ENCODE measurements at places on chromosomes 13 and 19.

GRCh38 chr13:30780338-30780981 lies 45.1 kb downstream of the ALOX5AP start:
- no peak for DNase-seq

GRCh38 chr13:20801707-20802106 lies 27.9 kb upstream of the EEF1AKMT1 start:
- DNase-seq, result no peak

GRCh38 chr19:15976836-15977689 lies 28.3 kb downstream of the OR10H4 start:
- no peak for DNase-seq

- DNase-seq, result no peak
These were observed 2.8 kb upstream of the F10 start for GRCh38 chr13:113119822-113120189.

- DNase-seq, result no peak
These were observed 62.4 kb downstream of the SERP2 start for GRCh38 chr13:44435919-44436510.

DNA sequence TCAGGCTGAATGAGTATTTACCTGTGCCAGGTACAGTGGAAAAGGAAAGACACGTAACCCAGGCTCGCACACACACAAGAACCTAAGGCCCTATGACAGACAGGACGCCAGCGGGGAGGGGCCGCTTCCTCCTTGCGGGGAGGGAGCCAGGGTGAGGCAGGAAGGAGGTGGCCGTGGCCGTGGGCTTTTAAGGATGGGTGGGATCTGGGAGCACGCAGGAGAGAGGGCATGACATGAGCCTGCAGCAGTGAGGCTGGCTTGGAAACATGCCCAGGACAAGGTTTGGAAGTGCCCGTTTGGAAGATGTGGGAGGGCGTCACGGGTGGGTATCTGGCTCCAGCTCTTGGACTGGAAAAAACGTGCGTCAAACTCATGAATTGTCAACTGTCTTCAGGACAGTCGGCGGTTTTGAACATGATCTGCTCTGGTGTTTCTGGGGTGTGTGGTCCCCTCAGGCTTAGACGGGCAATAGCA lies 20.1 kb downstream of the SH3GL1 start:
- peak; percentile 52 for DNase-seq

GRCh38 chr19:16536130-16536529 lies 6.1 kb downstream of the CHERP start:
- DNase-seq, result no peak

GRCh38 chr13:91576590-91576989 lies 178.2 kb downstream of the GPC5 start:
- DNase-seq, result no peak

- DNase-seq, result peak; percentile 13
These were observed 19.6 kb downstream of the TMEM150B start for GRCh38 chr19:55305491-55305890.

DNA sequence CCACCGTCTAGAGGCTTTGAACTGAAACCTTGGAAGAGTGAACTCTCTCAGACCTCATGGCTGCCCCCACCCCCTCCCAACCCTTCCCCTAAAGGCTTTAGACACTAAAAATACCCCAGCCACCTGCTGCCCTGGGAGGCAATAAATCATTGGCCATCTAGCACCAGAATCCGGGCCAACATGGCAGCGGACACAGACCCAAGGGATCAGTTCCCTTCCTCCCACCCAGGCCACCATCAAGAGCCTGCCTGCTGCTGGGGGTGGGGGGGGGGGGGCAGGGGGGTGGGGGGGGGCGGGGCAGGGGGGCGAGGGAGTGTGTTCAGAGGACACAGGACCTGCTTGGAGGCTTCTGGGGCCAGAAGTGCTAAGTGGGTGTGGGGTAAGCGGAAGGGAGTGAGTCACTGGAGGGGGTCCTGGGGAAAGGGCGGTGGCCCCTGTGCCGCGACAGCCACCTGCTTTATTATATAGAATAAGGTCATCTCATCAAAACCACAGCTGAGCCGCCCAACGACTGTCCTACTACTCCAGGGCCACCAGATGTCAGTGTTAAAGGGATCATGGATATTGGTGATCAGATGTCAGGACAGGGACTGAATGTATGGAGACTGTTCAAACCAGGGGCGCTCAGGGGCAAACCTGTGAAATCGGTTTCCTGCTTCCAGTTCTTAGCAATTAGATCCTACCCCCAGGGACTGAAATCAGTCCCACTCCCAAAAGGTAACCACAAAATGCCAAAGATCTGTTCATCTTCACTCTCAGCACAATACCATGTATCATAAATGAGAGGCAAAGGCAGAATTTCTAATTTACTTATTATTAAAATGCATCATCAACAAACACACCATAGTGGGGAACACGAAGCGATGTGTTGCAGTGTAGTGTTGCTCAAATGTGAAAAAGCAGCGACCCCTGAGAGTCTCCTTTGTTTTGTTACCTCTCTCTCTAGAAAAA lies 24.3 kb downstream of the ARL11 start:
- no peak for DNase-seq

- no peak for DNase-seq
These were observed 846 bp downstream of the TGFBR3L start for GRCh38 chr19:7915250-7916102.

DNA sequence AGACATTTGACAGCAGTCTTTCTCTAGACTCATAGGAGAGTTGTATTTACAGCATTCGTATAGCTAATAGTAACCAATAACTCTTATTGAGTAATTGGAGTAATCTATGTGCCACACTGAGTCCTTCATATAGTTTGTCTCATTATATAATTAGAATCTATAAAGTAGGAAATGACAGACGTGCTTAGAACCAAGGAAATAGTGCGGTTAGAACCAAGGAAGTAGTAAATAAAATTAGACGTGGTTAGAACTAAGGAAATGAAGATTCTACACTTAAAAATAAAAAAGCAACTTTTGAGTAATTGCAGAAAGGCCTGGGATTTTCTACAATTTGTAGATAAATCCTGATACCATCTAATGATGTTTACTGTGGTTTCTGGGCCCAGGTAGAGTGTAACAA lies 107.8 kb upstream of the TNFSF11 start:
- DNase-seq, result no peak

- no peak for DNase-seq
These were observed 537.3 kb downstream of the SUCLA2 start for GRCh38 chr13:47463726-47464125.

DNA sequence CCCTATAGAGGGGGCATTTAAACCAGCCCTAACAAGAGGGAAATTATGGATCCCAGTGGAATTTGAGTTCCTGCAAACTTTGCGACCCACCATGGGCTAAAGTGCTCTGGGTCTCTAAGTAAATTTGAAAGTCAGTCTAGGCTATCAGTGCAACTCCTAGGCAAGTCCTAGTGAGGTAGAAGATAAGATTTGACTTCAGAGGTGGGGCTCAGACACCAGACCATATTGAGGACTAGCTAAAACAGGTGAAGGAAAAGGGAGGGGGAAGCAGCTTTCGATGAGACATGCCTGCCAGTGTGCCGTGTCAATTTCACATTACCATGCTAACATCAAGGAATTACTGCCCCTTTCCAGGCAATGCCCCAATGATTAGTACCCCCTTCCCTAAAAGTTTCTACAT lies 38.4 kb downstream of the CD320 start:
- DNase-seq, result no peak

GRCh38 chr19:56837492-56838023 lies 3.0 kb downstream of the PEG3 start:
- no peak for DNase-seq

- no peak for DNase-seq
These were observed 909.8 kb downstream of the EFNB2 start for GRCh38 chr13:105625691-105626090.

DNA sequence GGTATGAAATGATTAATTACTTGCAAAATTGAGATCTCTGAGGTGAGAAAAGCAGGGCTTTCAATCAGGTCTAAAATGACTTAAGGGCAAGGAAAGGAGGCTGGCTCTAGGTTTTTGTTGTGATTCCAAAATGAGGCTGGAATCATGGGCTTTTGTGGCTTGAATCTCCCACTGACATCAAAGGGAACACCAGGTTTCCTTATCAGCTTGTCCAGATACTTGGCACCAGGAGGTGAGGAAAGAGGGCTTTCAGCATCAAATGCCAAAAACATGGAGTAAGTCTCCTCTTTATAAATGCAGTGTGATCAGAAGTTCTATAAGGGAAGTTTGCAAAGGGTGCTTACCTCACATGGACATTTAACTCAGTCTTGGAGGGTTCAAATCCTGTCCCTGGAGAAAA lies 402.3 kb downstream of the NDFIP2 start:
- no peak for DNase-seq

DNA sequence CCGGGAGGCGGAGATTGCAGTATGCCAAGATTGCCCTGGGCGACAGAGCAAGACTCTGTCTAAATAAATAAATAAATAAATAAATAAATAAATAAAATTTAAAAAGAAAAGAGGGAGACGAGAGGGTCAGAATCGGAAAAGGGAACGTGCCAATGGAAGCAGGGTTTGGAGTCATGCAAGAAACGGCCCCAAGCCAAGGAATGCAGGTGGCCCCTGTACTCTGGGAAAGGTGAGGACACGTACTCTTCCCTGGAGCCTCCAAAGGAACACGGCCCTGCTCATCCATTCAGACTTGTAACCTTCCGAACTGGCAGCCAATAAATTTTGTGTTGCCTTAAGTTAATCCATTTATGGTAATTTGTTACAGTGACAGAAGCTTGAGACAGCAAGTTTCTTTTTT lies 19.9 kb upstream of the PNMA8C start:
- DNase-seq, result no peak

DNA sequence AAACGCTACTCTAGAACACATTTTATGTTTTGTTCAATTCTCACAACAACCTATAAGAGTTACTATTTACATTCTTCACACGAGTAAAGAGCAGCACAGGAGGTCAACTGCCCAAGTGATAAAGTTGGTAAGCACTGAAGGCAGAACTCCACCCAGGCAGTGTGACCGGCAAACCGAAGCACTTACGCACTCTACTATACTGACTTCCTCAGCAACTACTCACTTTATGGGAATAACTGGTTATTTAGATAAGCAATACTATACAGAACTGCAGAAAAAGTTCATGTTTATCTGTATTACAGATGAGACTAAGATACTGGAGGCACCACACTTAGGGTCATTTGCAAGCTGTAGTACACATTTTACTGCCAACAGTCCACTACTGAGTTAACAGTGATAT lies 28.8 kb downstream of the FOXO1 start:
- DNase-seq, result no peak

DNA sequence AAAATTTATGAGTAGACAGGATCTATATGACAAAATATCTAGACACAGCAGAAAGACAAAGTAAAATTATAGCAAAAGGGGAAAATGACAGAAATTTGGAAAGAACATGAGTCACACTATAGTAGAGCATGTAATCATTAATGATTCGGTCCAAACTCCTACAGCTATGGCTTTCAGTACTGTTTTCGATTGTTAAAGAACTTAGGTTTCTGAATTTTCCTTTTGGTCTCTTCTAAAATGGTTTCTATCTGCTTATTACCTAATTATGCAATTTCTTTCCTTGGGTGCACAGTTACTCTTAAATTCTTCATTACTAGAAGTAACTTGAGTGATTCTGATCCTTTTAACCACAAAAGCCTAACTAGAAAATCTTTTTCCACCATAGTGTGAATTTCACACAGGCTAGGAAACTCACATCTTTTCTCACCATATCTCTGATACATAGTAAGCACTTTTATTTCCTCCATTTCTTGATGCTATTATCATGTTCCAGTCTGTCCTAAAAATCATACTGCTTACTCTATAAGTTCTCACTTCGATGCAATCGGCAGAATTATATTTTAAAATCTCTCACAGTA lies 1101.4 kb downstream of the PCDH9 start:
- no peak for DNase-seq

DNA sequence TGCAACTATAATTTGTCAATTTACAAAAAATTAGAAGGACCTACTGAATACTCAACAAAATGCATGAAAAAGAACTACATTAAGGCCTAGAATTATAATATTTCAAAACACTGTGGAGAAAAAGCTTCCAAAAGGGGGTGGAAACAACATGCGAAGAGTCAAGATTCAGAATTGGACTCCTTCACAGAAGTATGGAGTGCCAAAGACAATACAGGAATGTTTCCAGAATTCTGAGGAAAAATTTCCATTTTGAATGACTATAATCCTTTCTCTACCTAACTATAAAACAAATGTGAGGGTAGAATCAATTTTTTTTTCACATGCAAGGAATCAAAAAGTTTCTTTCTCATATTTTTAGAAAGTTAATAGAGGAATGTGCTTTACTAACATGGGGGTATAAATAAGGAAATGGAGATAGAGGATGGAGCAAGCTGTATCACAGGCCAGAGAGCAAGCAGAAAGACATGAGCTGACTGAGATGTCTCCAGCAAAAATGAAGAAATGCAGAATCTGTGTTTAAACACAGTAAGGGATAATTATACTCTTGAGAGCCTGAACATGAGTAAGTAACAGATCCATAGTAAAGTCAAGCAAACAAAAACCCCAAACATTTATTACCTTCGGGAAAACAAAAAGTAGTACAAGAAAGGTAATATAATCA lies 39.5 kb upstream of the SMAD9 start:
- no peak for DNase-seq

DNA sequence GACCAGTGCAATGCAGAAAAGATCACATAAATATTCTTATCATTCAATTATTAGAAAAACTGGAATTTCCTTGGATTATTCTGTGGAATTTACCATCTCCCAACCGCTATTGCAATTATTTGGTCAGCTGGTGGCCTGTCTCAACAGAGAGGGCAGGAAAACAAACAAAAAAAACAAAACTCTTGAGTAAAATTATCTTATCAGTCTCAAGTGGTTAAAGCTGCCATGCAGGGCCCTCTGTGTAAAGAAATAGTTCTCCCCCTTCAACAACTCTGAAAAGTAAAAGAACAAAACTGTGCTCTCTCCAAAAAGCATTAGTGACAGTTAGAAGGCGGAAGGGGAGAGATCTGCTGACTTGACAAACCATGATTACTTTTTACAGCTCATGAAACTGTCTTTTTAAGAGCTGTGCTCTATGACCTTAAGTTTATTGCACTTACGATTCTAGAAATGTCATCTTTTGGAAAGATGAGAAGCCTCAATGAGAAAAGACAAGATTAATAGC lies 152.3 kb downstream of the DLEU7 start:
- no peak for DNase-seq

DNA sequence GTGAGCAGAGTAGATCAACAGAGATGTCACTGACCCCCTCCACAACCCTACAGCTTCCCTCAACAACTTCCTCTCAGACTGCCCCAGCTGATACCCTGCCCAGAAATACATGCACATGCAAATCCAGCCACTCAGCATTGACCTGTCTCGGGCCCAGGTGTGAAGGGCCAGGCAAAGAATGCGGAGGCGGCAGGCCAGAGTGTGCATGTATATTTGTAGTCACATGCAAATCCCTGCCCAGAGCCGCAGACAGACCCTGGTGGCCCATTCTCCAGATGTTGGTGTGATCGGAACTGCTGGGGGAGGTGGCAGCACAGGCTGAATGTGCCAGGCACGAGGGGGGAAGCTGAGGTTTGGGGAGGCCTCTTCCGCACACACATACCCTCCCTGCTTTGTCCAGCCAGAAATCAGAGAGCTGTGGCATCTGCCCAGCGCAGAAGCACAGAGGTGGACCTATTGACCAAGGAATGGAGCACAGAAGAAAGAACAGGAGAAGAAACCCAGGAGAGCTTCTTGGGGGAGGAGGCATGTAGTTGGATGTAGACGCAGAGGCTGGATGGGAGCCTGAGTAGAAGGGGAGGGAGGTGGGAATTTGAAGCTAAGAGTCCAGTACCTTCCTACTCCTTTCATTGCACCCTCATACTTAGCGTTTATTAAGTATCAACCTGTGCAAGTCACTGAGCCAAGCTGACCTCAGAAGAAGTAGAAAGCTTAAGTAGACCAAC lies 14.4 kb downstream of the MEF2B start:
- no peak for DNase-seq
